ENCODE measurements at places on chromosomes 11 and 22. TPM values are rescaled to one million over a fixed set of nuclear protein-coding genes. Genes with fewer than 3 reads are reported as not detected.

The PDE2A gene
- 0.50 TPM for total RNA-seq

The APOL5 gene
- not detected for total RNA-seq

The MMP8 gene
- total RNA-seq, result not detected

The CCDC188 gene
- total RNA-seq, result 0.33 TPM

The LRRN4CL gene
- total RNA-seq, result 31.5 TPM

The CCDC15 gene
- total RNA-seq, result 0.77 TPM

The APOL2 gene
- 49.5 TPM for total RNA-seq

The OLFML1 gene
- total RNA-seq, result 22.8 TPM

The USP2 gene
- total RNA-seq, result 2.3 TPM

The DCHS1 gene
- 11.0 TPM for total RNA-seq

The PRODH gene
- total RNA-seq, result not detected

The KCNJ4 gene
- not detected for total RNA-seq

The CARD18 gene
- not detected for total RNA-seq

The IL17REL gene
- under 0.01 TPM for total RNA-seq

The ZNF280B gene
- 0.33 TPM for total RNA-seq

The TBC1D22A gene
- total RNA-seq, result 10.3 TPM

The SCARF2 gene
- 12.8 TPM for total RNA-seq

The RIC3 gene
- not detected for total RNA-seq

The OR51E2 gene
- not detected for total RNA-seq

The SHANK2 gene
- total RNA-seq, result 1.3 TPM

The CLCF1 gene
- total RNA-seq, result 2.3 TPM

The CHST1 gene
- total RNA-seq, result under 0.01 TPM

The MACROD1 gene
- total RNA-seq, result 28.2 TPM

The NAALAD2 gene
- 0.77 TPM for total RNA-seq

The ABCG4 gene
- under 0.01 TPM for total RNA-seq

The MAJIN gene
- not detected for total RNA-seq

The MRGPRF gene
- total RNA-seq, result 84.2 TPM

The APOL4 gene
- 2.0 TPM for total RNA-seq

The CRYBB1 gene
- total RNA-seq, result not detected

The ALDH3B2 gene
- not detected for total RNA-seq

The MEI1 gene
- 0.33 TPM for total RNA-seq

The SLC37A2 gene
- total RNA-seq, result 0.26 TPM

The FOLR3 gene
- total RNA-seq, result 0.99 TPM

The NLRP14 gene
- 0.17 TPM for total RNA-seq

The KRTAP5-10 gene
- total RNA-seq, result not detected

The MMP27 gene
- 0.17 TPM for total RNA-seq

The MLC1 gene
- under 0.01 TPM for total RNA-seq

The TMEM191B gene
- total RNA-seq, result 4.1 TPM

The RASGRP2 gene
- total RNA-seq, result 1.2 TPM

The CDC42BPG gene
- total RNA-seq, result 0.33 TPM

The FGF3 gene
- total RNA-seq, result not detected

The GUCY1A2 gene
- 0.50 TPM for total RNA-seq

The OR8D1 gene
- not detected for total RNA-seq

The AGBL2 gene
- 2.1 TPM for total RNA-seq

The HBB gene
- total RNA-seq, result not detected

Data from fibroblast of lung (primary cell).